SHP77 (cell line): ENCODE measurements at places on chromosomes 12 and 14.

DNA sequence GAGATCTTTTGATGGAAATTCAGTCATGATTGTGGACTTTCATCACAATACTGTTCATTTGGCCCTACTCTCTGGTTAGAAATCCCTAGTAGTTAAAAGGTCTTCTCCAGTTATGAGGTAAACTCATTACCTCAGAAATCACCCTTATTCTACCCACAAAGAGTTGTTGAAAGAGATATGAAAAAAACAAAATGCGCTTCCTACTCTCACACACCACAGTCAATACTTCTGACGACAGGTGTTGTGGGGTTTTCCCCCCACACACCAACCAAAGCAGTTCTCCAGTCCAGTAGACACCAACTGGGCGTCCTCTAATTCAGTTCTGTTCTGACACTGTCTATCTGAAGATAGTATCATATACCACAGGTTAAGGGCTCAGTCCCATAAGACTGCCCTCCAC lies 54.9 kb downstream of the TRMT5 start:
- DNase-seq, result no peak

DNA sequence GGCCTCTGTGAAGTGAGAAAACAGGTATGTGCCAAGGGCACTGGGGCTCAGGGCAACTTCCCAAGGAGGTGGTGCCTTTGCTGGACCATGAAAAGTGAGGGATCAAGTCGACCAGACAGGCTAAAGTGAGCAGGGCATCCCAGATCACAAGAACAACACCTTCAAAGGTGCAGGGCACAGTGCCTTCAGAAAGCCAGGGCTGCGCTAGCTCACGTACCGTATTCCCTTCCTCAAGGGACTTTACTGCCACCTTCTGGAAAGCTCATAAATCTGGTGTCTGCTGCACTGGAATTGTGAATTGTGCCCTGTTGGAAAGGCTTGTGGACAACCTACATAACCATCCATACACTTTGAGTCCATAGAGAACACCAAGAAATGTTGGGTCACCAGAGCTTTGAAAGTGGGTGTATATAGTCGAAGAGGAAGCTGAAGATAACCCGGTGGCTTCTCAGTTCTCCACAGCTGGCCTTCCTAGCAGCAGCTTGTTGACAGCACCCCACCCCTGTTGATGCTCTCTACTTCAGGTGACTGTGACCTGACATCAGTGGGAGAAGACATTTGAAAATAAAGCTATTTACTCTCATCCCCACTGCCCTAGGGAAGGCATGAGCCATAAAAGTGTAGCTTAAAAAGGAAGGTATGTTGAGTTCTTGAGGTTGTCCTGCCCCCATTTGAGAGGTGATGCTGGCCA lies 24.5 kb downstream of the FIGNL2 start:
- DNase-seq, result peak; percentile 84

- DNase-seq, result no peak
Observed at GRCh38 chr12:116398193-116398592, 120.7 kb upstream of the MED13L start.

GRCh38 chr14:70152704-70153103 lies 36.0 kb downstream of the SLC8A3 start:
- DNase-seq, result no peak

DNA sequence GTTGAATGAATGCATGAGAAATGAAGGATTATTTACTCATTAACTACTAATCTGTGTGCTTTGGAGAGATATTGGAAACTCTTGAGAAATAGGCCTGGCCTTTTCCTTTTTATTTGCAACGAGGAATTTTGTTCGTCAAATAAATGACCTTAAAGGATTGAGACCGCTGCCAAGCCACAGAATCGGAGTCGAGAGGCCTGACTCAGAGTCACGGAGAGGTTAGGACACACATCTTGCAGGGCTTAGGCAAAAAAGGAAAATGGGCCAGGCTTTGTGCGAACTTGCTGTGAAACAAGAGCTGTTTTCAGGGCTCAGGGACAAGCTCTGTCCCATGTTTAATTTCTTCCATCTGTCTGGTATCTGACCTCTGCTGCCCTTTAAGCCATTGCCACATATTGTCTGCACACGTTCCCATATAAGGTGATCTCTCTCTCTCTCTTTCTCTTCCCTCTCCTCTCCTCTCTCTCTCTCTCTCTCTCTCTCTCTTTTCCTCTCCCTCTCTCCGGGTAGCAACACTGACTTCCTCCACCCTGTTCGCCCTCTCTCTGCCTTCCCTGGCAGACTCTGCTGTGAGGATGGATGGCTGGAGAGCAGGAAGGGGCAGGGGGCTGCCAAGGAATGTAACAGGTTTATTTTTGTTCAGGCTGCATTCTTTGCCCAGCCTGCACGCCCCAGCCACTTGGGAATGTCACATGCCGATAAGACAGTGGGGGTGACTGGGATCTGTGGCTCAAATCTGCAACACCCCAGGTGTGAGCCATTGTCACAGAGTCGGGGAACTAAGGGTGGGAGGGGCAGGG lies 14.9 kb upstream of the IFT81 start:
- no peak for DNase-seq

GRCh38 chr12:34400411-34400881 lies 378.1 kb downstream of the ALG10 start:
- no peak for DNase-seq

DNA sequence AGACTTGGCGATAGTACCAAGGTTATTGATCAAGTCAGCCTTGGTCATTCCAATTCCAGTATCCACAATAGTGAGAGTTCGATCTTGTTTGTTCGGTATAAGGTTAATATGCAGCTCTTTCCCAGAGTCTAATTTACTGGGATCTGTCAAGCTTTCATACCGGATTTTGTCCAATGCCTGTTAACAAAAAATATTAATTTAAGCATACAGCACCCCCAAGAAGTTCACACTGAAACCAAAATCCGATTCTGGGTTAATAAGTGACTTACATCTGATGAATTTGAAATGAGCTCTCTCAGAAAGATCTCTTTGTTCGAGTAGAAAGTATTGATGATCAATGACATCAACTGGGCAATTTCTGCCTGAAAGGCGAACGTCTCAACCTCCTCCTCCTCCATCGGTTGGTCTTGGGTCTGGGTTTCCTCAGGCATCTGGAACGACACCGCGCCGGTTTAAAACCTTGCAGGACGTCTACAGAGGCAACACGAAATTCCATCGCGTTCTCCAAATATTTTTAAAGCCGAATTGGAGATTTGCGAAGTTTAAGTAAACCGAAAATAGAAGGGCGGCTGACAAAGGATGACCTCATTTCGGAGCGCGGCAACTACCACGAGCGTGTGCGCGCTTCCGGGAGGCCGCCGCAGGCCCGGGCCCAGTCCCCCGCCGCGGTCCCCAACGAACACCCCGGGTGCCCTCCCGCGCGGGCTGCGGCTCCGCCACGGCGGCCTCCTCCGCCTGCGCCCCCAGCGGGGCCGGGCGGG lies 716 bp downstream of the HSP90AA1 start:
- DNase-seq, result no peak
